Kidney glomerular epithelial cell (primary cell): ENCODE measurements at places on chromosomes 1 and 21.

DNA sequence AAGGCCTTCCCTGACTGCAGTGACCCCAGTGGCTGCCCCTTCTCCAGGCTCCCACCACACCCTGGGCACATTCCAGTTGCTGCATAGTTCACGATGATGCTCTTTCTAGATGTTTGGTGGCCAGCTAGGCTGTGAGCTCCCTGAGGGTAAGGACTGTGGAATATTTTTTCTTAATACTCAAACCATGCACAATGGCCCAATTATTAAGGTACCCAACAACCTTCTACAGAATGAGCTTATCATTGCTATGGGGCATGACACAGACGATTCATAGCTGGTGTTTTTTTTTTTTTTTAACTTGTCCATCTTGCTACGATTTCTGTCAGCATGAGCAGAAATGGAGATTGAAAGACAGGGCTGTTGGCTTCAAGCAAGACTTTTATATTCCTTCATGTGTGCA is 68.9 kb upstream of the CLDN14 start:
- no peak for DNase-seq

- DNase-seq = no peak
Measured at GRCh38 chr1:168513656-168514404, 30.0 kb downstream of the XCL2 start.

GRCh38 chr1:13869172-13869797 is 169.3 kb downstream of the PRDM2 start:
- no peak for DNase-seq

- DNase-seq = no peak
Measured at GRCh38 chr1:167893798-167894197, 20.1 kb downstream of the ADCY10 start.

GRCh38 chr1:39505289-39505688 is 13.9 kb downstream of the BMP8A start:
- DNase-seq = no peak

DNA sequence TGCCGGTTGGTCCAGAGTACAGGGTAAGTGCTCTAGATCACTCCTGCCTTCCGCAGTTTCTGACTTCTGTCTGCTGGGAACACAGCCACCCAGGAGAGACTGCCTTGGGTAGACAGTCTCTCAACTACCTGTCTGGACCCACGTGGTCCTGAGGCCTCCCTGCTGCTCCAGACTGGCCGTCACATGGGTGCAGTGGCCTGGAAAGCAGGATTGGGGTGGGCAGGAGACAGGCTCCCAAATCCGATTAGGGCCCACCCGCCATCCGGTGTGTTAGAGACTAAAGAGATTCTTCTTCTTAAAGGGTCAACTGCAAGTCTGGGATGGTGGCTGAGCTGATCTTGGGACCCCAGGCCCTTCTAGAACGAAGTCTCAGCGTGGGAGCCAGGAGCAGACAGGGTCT is 105.5 kb downstream of the EBNA1BP2 start:
- DNase-seq = no peak
